Activated CD4-positive, CD25-positive, alpha-beta regulatory T cell (primary cell): ENCODE measurements at places on chromosomes 13 and 19.
A peak's percentile ranks its signal among the peaks of the same experiment; 100 is the strongest.

DNA sequence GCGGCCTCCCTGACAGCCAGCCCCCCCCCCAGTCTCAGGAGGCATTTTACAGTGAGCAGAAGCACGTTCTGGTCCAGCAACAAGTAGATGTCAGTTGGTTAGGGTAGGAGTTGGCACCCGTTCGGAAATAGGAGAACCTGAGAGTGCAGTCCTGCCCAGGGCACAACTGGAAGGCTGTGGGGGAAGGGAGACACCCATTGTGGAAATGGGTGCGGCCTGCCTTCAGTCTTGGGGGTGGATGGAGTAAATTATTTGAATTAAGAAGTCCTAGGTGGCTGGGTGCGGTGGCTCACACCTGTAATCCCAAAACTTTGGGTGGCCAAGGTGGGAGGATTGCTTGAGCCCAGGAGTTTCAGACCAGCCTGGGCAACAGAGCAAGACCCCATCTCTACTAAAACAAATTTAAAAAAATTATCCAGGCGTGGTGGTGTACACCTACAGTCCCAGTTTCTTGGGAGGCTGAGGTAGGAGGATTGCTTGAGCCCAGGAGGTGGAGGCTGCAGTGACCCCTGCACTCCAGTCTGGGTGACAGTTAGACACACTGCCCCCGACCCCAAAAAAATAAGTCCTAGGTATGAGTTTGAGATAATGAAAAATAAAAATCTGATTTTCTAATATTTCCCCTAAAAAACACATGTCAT, 1.2 kb downstream of the CIRBP start:
- no peak for DNase-seq

DNA sequence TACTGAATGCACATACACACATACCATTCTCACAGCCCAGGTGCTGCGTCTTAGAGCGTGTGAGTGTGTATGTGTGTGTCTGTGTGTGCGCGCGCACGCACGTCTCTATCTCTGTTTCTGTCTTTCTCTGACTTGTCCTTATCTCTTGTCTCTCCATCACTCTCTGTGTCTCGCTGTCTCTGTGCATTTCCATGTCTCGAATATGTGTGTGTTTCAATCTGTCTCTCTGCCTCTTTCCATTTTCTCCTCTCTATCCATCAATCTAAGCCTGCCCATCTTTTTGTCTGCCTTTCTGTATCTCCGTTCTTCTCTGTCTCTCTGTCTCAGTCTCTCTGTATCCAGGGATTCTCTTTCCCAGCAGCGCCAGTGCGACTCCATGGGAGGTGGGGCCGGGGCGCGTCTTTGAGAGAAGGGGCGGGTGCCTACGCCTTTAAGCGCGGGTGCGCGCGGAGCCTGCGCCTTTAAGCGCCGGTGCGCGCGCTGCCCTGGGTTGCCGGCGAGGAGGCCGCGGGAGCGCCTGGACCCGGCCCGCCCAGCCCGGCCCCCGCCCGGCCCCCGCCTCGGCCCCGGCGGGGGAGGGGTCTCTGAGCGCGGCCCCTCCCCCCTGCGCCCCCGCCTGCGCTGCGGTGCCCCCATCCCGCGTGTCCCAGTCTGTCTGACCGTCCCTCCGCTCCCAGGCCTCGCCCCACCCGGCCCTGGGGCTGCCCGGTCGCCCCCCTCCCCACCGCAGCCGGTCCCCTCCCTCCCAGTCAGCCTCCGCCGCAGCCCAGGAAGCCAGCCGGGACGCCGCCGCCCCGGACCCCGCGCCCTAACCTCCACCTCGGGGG, at the start of gene LRFN3:
Gene LRFN3 (plus strand): TSS at position 464 of the 827 bp plus-strand sequence. CDS start 3,052 bp downstream, outside the sequence.
- DNase-seq, result peak; percentile 23

- no peak for DNase-seq
These were observed 543.4 kb downstream of the SUCLA2 start for GRCh38 chr13:47457626-47458025.

DNA sequence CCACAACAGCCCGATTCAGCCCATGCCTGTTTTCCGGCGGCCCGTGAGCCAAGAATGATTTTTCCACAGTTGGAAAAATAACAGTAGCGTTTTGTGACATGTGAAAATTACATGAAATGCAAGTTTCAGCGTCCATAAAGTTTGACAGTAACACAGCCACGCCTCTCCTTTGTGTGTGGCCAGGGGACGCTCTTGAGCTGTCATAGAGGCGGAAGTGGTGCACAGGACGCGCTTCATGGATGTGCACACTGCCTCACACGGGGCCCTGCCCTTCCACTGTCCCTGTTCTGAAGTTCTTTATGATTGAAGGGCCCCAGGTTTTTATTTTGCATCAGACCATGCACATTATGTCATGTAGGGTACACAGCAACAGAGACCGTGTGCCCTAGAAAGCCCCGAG, 12.4 kb upstream of the ELAVL1 start:
- no peak for DNase-seq

DNA sequence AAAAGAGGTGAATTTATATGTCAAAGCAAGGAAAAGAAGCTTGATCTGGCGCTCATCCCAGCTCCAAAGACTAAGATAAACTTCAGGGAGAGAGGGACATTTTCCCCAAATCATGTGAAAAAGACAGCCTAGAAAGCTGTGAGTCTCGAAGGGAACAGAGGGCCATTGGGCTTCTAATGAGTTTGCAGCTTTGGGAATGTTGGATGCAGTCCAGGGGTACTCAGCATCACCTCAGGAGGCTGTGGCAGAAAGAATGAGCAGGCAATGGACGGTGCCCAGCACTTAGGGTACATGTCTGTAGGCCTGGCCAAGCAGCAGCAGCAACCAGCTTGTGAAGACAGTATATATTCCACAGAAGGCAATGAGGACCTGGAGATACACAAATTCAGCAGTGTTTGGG, 25.7 kb upstream of the WASF3 start:
- DNase-seq, result no peak

- no peak for DNase-seq
These were observed 220.1 kb upstream of the EDNRB start for GRCh38 chr13:78138756-78139155.

DNA sequence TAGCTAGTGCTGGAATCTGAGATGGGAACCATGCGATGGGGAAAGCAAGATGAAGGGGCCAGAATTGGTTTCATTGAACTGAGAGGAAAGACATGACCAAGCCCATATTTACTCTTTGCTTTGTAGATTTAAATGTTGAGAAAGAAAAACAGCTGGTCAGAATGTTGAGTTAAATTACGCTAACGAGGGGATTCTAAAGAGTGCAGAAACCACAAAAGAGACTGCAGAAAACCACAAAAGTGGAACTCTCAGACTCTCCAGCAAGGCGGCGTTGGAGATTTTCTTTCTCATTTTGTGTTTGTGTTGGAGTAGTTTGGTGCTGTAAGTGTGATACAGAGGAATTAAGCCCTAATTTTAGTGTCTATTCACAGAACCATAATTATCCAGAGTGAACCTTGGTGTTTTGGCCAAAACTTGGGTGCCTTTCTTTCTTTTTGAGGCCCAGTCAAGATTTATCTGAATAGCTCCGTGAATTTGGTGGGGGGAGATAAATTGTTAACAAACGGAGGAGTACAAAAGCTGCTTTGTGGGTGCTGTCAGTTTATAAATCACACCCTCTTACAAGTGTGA, 26.3 kb downstream of the SAE1 start:
- DNase-seq, result no peak
